Non-pigmented ciliary epithelial cell (primary cell): ENCODE measurements at places on chromosomes 3 and 15.

DNA sequence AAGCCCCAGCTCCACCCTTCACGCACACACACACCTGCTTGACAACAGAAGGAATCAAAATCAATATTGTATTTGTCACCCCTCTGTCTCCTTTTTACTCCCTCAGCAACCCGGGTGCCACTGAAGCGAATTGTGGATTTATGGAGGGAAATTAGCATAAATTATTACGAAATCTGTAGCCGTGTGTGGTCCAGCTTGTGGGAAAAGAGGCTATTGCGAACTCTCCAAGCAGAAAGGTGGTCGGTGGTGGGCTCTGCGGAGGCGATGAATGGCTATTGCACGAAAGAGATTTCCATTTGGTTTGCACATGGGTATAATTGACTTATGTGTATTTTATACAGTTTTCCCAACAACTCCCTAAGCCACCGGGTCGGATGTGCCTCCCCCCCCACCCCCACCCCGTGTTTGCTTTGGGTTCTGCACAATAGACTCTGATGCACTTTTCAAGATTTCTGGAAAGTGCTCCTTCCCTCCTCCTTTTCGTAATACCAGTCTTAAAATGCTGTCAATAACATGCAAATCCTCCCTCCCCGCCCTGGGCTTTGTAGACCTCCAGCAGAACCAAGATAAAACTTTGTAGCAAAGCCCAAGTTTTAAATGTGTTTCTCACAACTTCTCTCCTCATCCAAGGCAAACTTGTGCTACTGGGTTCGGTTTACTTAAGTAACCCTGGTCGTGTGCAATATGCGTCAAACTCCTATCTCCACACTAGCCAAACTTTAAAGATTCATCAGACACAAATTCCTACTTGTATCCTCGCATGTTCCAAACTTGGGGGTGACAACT lies 3.1 kb upstream of the FOXB1 start:
- no peak for DNase-seq

GRCh38 chr3:57689367-57690053 lies 3.4 kb downstream of the DENND6A start:
- no peak for DNase-seq

DNA sequence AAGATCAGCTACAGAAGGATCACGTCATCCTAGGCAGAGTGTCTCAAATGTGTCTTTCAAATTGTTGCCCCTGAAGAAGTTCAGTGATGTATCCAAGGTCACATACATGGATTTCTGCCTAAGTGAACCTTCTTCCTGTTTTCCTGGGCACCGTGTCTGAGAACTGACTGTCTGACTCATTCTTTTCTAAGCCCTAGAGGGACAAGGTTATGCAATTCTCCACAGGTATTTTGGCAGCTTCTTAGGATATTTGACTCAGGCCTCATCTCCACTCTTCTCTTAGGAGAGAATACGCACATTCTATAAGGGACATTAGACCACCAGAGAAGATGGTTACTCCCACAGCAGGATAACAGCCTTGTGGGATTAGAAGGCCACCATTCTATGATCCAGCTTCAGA lies 391.9 kb upstream of the THBS1 start:
- peak; percentile 86 for DNase-seq

DNA sequence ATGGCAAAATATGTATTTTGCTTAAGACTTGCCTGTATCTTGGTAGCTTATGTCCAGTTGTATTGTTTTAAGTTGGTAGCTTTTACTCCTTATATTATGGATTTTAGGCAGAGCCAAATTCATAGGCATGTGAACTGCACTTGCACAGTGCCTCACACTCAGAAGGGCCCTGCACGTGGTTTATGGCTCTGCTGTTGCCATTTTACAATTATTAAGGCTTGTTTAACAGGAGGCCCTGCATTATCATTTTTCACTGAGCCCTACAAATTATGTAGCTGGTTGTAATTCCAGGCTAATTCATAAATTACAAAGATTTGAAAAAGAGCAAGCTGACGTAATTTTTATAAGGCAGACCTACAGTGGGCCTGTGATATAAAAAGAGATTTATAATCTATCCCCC lies 537.6 kb upstream of the UBE2E2 start:
- no peak for DNase-seq

DNA sequence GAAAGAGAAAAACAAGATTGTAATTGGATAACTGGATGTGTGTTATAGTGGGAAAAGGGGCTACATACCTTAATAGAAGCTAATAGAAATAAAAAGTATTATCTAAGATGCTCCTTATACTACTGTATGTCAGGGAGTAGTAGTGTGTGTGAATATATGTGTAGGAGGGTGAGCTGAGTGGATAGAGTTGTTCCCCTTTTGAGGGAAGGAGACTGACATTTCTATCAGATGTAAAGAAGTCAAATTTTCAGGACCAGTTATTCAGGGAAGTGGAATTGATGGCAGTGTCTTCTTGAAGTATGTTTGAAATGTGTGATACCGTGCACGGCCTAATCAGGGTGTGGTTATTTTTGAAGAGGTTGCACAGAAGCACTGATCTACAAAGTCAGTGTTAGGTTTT lies 49.1 kb downstream of the PCOLCE2 start:
- no peak for DNase-seq

DNA sequence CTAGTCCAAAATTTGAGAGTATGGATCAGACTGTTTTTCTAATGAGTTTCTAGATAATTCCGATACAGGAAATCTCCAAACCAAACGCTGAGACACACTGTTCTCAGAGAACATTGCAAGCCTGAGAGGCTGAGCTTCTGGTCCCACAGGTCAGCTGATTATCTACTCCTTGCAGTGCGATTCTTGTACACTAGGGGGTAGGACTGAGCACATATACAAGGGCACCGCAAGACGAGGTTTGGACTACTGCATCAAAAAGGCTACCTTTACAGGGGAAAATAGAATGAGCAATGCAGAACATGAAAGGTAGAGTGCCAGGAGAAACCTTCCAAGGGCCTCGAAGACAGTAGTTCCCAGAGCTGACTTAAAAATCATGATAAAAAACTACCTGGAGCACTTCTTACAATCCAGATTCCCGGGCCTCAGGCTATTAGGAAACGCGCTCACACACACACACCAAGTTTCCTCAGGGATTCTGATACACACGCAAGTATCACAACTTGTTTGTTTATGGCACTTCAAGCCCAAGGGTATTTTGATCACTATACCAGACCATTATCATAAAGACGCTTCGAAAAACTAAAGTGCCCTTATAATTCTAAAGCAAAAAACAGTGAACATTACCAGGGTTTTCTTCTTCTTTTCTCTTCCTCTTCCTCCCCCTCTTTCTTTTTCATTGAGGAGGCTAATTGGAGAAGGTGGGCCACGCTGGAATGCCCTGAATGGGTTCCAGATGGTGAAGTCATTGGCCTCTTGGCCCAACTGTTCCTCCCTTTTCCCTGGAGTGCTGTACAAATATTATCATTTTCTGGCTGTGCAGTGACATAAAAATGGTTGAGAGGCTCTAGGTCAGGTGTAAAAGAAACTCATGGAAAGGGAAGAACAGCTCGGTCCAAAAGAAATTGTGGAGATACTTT lies 61.8 kb downstream of the SLC12A8 start:
- no peak for DNase-seq

- DNase-seq = no peak
Measured at GRCh38 chr3:176795891-176796290, 401.4 kb downstream of the TBL1XR1 start.

DNA sequence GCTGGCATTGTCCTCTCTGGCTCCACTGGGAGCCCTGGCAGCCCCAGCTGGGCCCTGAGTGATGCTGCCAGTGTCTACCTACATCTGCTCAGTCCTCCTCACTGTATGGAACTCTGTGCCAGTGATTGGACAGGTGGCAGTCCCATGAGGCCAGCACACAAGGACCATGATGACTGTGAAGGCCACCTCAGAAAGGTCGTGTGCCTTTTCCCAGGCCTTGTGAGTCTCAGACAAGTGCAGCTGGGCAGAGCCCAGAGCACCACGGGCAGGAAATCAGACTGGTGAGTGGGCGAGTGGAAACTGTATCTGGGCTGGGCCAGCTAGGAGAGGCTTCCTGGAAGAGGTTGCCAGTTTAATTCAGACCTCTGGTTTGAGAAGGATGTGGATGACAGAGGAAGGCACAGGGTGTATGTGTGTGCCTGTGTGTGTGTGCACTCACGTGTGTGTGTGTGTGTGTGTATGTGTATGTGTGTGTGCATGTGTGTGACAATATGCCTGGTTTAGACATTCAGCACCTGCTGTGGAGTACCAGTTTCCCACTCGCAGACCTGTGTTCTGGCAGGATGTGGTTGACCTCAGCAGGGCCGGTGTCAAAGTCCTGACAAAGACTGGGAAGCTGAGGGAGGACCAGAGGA lies 7.0 kb downstream of the MAPKAPK3 start:
- DNase-seq = no peak

DNA sequence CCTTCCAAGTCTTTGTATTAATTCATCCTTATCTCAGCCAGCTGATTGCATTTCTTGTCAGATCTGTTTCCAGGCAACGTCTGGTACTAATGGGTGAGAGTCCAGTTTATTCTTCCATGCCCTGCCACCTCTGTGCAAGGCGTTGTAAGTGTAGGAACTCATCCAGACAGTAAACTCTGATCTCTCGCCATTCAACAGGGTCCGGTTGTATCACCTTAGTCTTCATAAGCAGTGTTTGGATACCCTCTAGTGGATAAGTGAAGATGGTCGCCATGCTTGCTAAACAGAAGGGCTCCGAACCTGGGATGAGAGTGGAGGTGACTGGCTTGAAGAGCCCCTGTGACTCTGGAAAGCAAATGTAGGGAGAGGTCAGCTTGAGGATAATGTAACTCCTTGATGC lies 51.6 kb upstream of the CMTM7 start:
- DNase-seq = peak; percentile 28

DNA sequence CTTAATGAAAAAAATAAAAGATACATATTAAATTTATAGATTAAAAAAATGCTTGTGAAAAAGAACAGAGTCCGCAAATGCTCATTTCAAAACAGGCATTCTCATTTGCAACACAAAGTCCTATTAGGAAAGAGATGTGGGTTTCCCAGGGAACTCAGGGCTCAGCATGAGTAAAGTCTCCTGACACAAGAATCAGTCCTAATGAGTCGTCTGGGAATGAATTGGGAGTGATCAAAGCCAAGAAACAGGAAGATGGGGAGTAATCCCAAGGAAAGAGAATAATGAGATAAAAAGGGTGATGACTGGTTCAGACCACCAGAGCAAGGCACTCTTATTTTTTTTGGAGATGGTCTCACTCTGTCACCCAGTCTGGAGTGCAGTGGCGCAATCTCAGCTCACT lies 443.7 kb downstream of the NR2F2 start:
- no peak for DNase-seq

GRCh38 chr3:37639922-37640321 lies 221.8 kb upstream of the CTDSPL start:
- DNase-seq = no peak

GRCh38 chr3:140250945-140251344 lies 316.0 kb downstream of the CLSTN2 start:
- no peak for DNase-seq

- DNase-seq = no peak
Measured at GRCh38 chr15:67101911-67102598, 36.7 kb downstream of the SMAD3 start.

GRCh38 chr15:92670621-92671020 lies 15.0 kb upstream of the FAM174B start:
- DNase-seq = no peak
